ENCODE measurements at places on chromosomes 1 and 21.
A peak's percentile ranks its signal among the peaks of the same experiment; 100 is the strongest.

DNA sequence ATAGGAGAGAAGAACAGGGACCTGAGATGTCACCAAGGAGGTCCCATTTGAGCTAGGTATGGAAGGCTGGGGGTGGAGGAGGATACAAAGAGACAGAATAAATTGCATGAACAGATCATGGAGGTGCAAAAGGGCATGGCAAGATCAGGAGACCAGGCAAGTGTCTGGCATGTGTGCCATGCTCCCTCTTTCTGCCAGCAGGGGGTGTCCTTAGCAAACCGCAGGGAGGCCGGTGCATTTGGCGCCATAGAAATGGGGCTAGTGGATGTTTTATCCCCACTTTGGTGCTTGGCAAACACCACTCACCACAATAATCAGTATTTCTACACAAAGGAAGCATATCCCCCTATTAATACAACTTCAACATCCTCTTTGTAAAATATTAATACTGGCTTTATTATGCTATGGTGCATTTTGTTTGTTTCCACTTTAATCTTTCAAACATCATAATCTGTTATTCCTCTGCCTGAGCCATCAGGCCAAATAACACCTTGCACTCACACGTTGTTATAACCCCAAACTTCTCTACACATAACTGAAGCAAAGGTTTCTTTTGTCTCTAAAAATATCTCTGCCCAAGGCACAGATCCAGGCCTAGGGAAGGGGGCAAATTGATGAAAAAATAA lies 25.9 kb downstream of the S100A6 start:
- peak; percentile 41 for DNase-seq

GRCh38 chr1:14795589-14795988 lies 197.1 kb downstream of the KAZN start:
- no peak for DNase-seq

GRCh38 chr1:224543453-224543852 lies 72.7 kb upstream of the CNIH3 start:
- no peak for DNase-seq

GRCh38 chr1:156082309-156083091 lies at the start of gene MEX3A:
MEX3A (minus strand) TSS chr1:156082465; CDS start chr1:156081998, 467 bp downstream.
- peak; percentile 56 for DNase-seq

- DNase-seq = no peak
Observed at GRCh38 chr1:15329104-15329820, 80.4 kb upstream of the EFHD2 start.

DNA sequence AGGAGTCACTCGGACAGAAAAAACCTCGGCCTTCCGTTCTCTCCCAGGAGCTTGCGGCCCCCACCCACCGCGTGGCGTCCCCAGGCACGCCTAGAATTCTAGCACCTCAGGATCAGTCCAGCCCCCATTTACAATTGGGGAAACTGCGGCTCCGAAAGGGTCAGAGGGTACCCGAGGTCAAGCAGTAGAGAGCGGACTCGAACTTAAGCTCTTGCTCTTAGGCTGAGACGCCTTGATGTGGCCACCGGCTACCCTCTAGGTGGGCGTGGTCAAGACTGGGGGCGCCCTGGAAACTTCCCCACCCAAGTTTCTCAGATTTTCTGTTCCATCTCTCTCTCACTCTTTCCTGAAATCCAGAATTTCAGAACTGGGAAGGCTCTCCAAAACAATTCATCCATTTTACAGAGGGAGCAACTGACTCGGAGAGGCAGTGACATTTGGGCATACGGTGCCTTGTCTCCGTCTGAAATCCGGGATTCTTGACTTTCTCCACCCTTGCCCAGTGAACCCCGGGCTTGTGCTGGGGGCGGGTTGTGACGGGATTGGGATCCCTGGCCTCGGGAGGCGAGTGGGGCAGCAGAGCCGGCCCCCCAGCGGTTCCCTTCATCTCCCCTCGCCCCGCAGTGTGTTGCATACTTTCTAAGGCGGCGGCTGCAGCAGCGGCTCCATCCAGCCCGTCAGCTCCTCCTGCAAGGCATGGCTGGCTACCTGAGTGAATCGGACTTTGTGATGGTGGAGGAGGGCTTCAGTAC lies 777 bp downstream of the AZIN2 start:
- no peak for DNase-seq

DNA sequence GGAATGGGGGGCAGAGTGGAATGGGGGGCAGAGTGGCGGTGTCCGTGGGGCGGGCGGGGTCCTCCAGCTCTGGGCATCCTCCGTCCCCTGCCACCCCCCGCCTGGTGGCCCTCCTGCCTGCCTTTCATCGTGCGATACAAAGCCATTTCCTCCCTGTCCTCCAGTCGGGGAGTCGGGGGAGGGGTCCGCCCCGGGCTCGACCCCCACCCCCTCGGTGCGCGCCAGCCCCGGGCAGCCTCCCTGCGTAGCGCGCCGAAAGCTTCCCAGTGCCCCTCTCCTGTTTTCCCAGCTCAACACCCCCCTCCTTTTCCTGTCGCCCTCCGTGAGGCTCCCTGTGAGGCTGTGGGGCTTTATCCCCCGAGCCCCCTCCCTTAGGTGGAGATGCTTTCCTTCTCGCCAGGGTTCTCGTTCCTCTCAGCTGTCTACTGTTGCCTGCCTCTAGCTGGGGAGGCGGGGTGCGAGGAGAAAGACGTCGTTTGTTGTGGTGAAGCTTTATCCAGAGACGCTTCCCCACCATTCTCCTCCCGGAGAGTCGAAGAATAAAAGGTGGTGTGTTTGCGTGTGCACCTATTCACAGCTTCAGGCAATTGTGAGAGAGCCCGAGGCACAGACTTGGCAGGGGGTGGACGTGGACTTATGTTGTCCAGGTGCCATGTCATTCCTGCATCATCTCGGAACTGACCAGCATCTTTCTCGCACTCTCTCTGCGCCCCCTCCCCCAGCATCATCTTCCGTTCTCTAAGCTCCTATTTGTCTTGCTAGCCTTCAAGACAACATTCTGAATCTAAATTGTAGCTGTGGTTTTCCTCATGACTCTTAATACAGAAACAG lies 848 bp downstream of the DNM3 start:
- peak; percentile 1 for DNase-seq

DNA sequence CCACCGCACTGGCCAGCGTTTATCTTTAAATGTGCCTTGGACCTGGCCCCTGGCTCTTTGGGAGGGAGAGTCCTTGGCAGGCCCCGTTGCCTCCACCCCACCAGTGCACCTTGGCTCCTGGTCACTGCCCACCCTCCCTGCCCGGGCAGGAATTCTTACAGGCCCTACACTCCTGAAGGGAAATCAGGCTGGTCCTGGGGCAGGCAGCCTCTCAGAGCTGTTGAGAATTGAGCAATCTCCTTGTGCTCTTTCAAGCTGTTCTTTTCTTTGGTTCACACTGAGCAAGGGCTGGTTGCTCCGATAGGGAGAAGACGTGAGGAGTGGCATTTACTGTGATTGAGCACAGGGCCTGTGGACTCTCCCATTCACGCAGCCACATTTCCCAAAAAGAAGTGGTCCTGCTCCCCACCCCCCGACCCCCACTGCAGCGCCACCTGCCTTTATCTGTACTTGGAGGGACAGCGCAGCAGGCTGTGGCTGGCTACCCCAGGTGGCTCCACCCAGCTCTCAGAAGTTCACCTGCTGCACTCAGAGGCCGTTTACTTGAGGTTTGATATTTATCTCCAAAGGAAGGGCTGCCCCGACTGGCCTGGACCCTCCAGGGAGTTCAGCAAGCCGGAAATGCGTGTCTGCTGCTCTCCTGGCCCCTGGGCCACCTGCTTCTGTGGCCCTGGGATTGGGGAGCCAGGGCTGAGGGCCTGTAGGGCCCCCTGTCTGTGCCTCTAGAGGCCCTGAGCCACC lies 47.8 kb downstream of the SKI start:
- DNase-seq = no peak

- DNase-seq = no peak
Observed at GRCh38 chr1:26044971-26045721, 772 bp downstream of the SLC30A2 start.

DNA sequence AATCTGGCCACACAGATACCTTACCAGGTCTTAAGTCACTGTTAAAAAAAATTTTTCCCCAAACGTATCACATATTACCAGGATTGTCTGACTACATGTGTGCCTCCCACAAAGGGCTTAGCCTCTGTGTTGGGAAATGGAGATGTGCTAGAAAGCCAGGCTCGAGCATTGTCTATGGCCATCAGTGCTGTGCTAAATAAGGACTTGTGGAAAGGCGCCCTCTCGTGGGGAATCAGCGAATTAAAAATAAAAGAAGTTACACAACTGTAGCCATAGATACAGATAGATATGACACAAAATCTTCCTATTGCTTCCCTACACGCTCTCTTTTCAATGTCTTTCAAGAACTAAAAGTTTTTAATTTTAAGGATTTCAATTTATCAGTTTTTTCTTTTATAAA lies 47.5 kb upstream of the CRNN start:
- DNase-seq = peak; percentile 54

GRCh38 chr1:236748268-236748870 lies 46.7 kb upstream of the MTR start:
- DNase-seq = no peak

DNA sequence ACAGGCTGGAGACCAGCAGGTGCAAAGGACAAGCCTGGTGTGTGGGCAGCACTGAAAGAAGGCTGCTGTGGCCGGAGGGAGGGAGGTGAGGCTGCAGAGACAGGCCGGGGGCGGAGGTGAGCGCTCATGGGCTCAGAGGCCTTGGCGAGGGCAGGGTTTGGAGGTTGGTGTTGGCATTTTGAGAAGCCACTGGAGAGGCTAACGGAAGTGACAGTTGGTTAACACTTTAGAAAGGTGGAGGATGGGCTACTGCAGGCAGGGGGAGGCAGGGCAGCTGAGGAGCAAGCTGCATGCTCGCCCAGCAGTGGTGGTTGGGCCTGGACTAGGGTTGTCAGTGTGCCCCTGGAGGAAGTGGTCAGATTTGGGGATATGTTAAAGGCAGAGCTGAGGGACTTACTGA lies 37.5 kb downstream of the QSOX1 start:
- peak; percentile 23 for DNase-seq

- DNase-seq = no peak
Observed at GRCh38 chr1:208271236-208271635, 27.1 kb upstream of the PLXNA2 start.

GRCh38 chr1:161736335-161736969 lies 13.1 kb upstream of the DUSP12 start:
- DNase-seq = no peak

DNA sequence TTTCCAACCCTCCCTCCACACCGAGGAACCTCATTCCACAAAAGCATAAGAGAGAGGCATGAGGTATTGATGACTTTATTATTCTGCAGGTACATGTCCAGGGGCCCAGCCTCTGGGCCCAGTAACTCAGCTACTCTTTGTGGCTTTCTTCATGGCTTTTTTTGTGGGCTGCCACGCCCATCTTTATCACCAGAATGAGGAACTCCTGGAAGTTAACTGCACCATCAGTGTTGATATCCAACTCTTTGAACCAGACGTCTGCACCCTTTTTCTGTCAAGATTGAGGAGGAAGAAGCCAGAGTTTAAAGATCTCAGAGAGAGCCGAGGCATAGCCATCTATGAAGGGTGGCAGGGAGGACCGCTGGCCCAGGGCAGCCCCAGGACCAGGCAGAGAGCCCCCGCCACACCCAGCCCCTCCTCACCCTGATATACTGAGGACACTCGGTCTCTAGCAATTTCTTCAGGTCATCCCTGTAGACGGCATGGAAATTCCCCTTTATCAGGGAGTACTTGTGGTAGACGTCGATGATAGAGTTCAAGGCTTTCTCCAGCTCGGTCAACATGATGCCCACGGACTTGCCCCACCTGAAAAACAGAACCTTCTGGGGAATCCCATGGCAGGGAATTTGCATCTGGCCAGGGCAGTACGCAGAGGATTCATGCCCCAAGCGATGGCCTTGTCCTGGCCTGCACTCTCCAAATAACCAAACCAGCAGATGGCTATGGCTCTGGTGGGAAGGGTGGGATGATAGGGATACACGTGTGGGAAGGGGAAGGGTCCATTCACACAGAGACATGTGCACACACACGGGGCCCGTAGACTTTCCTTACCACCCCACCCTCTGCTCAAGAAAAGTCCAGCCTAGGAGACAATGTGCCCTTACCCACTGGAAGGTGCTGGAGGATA lies 647 bp downstream of the S100A8 start:
- DNase-seq = no peak

DNA sequence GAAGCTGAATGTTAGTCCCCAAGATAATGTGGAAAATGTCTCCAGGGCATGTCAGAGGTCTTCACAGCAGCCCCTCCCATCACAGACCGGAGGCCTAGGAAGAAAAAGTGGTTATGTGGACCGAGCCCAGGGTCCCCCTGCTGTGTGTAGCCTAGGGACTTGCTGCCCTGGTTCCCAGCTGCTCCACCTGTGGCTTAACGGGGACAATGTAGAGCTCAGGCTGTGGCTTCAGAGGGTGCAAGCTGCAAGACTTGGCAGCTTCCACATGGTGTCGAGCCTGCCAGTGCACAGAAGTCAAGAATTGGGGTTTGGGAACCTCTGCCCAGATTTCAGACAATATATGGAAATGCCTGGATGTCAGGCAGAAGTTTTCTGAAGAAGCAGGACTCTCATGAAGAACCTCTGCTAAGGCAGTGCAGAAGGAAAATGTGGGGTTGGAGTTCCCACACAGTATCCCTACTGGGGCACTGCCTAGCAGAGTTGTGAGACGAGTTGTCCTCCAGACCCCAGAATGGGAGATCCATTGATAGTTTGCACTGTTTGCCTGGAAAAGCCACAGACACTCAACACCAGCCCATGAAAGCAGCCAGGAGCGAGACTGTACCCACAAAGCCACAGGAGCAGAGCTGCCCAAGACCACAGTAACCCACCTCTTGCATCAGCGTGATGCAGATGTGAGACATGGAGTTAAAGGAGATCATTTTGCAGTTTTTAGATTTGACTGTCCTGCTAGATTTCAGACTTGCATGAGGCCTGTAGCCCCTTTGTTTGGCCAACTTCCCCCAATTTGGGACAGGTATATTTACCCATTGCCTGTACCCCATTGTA lies 204.9 kb downstream of the MRPL39 start:
- DNase-seq = no peak

GRCh38 chr21:20106368-20106767 lies 891.8 kb upstream of the NCAM2 start:
- no peak for DNase-seq

DNA sequence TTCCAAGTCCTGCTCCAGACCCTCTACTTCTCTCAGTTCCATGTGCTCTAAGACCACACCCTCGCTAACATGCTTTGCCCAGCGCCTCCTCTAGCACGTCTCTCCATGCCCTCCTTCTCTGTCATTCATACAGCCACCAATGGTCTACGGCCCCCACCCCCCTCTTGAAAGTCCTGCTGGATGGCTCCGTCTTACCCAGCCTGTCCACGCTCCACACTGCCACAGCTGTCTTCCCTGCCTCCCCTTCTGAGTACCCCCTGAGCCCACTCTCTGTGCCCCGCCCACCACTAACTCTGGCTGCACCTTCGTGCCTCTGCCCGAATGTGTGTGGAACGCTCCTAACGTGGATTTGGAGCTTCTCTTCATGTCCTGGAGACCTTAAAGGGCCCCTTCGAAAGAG lies 244.6 kb downstream of the TRABD2B start:
- no peak for DNase-seq

GRCh38 chr1:208681878-208682663 lies 437.9 kb upstream of the PLXNA2 start:
- DNase-seq = no peak

GRCh38 chr1:186792870-186793581 lies 35.7 kb upstream of the PLA2G4A start:
- DNase-seq = no peak
